ENCODE measurements at places on chromosomes 11 and 22.

DNA sequence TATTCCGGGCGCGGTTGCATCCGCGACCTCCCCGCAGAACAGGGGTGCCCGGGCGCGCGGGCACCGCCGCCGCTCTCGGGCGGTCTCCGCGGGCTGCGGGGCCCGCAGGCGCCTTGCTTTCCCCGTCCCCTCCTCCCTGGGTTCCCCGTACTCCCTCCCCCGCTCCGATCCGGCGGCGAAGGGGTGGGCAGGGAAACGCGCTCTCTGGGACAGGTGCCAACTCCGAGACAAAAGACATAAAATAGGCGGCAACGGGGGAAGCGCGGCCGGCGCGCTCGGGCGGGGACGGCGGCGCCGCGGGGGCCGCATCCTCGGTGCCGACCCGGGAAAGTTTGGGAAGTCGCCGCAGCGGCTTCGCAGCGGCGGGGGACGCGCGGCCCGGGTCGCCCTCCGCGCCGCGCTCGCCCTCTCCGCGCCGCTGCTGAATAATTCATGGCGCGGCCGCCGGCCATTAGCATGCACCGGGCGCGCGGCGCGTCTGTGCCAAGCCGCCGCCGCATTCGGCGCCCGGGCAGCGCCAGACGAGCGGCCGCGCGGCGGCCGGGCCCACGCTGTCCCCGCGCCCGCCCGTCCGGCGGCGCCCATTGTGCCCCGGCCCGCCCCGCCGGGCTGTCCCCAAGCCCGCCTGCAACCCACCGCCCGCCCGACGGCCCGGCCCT lies 78.7 kb upstream of the PPARA start:
- peak; percentile 17 for ATAC-seq

- no peak for ATAC-seq
Observed at GRCh38 chr11:72303179-72303578, 59.2 kb upstream of the PHOX2A start.

DNA sequence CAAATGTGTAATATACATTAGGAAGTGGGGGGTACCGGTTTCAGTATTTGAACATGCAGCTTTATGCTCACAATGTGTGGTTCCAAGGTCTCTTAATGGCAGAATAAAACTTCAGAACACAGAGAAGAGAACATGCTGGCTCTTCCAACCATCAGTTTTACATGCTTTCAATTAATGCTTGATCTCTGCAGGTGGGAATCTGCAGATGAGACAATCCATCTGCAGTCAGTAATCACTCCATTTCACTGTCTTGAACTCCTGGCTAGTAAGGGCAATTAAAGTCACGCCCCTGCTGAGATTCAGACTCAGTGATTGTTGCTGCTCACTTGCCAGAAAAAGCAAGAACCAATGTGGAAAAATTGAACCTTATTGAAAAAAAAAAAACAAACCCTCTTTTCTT lies 945.7 kb downstream of the DLG2 start:
- ATAC-seq, result no peak

- ATAC-seq, result peak; percentile 12
Observed at GRCh38 chr11:2929950-2930703, 907 bp upstream of the PHLDA2 start.

- peak; percentile 64 for ATAC-seq
Observed at GRCh38 chr22:29727131-29727523, 7.3 kb downstream of the CABP7 start.

DNA sequence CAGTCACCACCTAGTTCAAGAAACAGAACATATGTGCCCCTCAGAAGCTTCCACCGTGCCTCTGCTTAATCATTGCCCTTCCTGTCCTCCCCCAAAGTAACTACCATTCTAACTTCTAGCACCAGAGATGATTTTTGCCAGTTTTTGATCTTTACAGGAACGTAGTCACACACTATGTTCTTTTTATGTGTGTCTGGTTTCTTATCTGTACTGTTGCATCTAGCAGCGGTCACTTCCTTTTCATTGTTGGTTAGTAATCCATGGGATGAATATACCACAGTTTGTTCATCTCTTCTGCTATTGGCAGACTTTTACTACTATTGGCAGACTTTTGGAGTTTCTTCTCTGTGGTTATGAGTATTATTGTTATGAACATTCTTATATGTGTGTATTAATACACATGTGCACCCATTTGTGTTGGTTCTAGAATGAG lies 34.6 kb downstream of the SPECC1L start:
- no peak for ATAC-seq

- no peak for ATAC-seq
Observed at GRCh38 chr11:95144313-95145235, 54.9 kb downstream of the ENDOD1 start.

DNA sequence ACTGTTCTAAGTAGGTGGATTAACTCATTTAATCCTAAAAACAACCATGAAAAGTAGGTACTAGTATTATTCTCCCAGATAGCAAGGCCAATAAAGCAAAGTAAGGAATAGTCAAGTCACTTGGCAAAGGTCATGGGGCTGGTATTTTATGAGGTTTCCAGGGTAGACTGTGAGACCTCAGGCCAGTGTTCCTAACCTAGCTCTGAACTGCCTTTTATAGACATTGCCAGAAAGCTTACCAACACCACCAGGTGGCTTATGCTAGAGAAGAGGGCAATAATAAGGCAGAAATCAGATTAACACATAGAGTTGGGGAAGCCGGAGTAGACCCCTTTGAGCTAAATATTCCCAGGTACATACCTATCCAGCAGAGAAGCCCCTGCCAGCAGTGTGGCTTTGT lies 490.9 kb upstream of the TENM4 start:
- ATAC-seq, result no peak

GRCh38 chr11:7251836-7252682 lies at the start of gene SYT9:
Gene SYT9, plus strand, starts transcription at chr11:7251904. Its CDS starts 283 bp downstream, at chr11:7252187.
- ATAC-seq, result peak; percentile 89

- no peak for ATAC-seq
Observed at GRCh38 chr11:26326793-26327400, 5.0 kb upstream of the ANO3 start.

DNA sequence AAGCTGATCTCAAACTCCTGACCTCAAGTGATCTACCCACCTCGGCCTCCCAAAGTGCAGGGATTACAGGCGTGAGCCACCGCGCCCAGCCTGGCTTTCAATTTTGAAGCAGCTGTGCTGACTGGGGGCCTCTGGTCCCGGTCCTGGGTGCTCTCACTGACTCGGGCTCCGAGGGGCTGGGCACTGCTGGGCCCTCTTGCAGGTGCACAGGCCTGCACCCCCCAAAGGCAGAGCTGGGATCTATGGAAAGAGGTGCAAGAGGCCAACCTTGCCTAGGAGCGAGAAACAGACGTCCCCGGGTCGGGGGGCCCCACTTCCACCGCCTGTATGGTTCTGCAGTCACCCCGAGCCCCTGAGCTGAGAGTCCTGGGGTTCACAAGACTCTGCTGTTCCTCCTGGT lies 33.2 kb downstream of the KIAA0930 start:
- ATAC-seq, result no peak

DNA sequence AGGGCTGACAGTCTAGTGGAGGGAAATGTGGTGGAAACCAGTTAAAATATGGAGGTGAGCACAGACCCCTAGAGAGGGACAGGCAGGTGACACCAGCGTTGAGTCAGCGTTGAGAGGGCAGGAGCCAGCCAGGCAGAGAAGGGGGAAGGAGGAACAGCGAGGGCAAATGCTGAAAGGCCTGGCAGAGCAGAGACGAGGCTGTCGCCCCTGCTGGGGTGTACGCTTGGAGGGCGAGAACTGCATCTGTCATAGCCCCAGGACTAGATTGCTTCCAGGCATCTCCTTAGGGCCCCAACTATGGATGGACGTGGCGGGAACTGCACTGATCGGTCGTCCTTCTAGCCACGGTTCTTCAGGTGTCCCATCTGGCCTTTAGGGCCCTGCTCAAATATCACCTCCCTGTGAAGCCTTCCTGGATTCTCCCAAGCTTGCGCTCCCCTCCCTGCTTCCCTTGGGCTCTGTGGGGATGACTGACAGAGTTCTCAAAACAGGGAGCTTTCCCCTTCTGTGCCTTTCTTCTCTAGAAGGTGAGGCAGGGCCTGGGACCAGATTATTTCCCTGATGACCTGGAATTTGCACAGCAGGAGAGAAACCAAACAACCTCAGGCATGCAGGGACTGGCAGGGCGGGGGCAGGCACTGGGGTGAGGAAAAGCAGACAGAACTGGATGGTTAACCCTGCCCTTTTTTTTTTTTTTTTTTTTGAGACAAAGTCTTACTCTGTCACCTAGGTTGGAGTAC lies 11.1 kb downstream of the SYNGR1 start:
- no peak for ATAC-seq

DNA sequence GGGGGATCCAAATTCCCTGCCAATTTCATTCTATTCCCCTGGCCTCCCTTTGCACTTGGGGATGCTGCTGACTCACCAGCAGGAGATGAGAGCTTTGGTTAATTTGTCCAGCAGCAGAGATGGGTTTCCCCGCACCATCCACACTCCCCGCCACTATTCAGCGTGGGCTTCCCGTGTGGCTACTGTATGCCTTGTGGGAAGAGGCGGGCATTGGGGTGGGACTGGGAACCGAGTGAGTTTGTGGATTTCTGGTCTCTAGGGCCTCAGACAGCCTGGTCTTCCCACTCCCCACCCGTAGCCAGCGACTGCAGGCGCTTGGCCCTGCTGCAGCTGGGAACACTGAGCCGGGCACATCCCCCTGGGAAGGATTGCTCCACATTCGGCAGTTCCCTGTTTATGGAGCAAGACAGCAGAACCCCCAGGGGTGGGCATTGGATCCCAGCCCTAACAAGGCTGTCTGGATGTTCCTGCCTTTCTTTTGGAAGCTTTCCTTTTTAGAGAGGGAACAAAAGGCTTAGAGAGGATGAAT lies 23.4 kb downstream of the KIAA1671 start:
- peak; percentile 85 for ATAC-seq

DNA sequence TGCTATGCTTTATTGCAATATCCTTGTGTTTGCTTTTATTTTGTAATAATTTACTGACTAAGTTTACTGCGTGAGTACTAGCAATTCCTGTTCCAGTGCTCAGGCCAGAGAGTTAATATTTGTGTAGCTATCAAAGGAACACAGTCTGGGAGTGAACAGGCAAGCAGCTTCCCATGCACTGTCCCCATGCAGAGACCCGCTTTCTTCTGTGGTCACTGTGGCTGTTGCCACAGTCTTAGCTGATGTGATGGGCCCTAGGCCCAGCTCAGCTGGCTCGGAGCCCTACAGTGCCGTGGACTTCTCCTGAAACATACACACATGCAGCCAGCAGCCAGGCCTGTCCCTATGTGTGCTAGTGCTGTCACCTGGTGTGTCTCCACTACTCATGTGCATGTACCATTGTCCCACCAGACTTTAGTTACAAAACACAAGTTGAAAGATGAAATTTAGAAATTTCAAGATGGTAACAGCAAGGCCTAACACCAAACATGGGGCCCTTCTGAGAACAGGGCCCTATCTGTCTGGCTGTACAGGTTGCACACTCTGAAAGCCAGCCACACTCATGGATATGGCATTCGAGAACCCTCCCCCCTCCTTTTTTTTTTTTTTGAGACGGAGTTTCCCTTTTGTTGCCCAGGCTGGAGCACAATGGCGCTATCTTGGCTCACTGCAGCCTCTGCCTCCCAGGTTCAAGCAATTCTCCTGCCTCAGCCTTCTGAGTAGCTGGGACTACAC lies 12.3 kb upstream of the SCUBE2 start:
- no peak for ATAC-seq

DNA sequence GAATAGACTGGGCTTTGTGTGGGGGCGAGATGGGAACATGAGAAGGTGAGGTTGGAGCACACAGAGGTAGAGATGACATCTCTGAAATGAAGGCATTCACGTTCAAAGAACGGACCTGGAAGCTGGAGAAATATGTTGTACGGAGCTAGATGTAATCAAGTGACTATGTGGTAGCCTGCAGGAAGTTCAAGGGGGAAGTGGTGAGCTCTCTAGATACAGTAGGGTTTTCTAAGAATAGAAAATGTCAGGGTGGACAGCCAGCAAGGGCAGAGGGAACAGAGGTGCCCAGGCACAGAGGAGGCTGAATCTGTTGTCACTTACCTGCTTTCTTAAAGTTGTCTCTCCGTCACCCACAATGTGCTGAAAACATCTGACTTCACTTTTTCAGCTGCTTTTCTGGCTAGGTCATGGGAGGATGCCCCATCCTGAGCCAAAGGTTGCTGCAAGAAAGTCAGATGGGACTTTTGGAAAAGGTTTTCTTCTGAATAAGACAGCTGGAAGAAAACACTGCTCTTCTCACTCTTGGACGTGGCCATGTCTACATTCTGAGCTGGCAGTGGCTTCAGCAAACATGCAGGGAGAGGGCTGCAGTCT lies 171.5 kb upstream of the B3GAT1 start:
- no peak for ATAC-seq

- ATAC-seq, result no peak
Observed at GRCh38 chr11:17673951-17674350, 45.4 kb upstream of the MYOD1 start.

- ATAC-seq, result peak; percentile 28
Observed at GRCh38 chr11:113447621-113448315, 27.4 kb downstream of the DRD2 start.

GRCh38 chr11:128330203-128330602 lies 257.2 kb downstream of the ETS1 start:
- no peak for ATAC-seq

- no peak for ATAC-seq
Observed at GRCh38 chr22:46052331-46052771, 75.4 kb upstream of the WNT7B start.

- no peak for ATAC-seq
Observed at GRCh38 chr22:47034076-47034808, 271.8 kb downstream of the TBC1D22A start.

DNA sequence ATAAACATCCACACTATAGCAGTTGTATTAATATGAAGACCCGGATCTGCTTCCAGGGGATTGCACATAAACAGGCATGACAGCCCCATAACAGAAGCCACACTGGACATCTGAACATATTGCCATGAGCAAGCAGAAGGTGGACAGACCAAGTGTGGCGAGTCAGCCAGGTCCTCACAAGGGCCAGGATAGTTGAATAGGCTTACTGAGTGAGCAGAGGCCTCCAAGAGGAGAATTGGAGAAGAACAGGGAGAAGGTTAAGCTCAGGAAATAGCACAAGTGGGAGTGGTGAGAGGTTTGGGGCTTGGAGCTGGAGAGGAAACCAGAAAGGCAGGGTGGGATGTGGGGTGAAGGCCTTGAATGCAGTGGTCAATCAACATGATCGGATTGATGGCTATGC lies 10.8 kb downstream of the SLC35C1 start:
- peak; percentile 74 for ATAC-seq

GRCh38 chr11:132818951-132819350 lies 713.4 kb downstream of the OPCML start:
- ATAC-seq, result no peak

DNA sequence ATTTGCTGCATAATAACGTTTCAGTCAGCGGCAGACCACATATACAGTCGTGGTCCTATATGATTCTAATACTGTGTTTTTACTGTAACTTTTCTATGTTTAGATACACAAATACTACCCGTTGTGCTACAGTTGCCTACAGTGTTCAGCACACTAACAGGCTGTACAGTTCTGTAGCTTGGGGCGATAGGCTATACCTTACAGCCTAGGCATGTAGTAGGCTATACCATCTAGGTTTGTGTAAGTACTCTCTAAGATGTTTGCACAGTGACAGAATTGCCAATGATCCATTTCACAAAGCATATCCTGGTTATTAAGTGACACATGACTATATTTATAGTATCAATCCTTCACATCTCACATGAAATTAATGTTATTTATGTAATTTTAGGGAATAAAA lies 78.2 kb downstream of the YAP1 start:
- ATAC-seq, result no peak
